ENCODE measurements at places on chromosomes 13 and 19.

- DNase-seq, result no peak
Measured at GRCh38 chr13:60369242-60369641, 27.8 kb upstream of the TDRD3 start.

GRCh38 chr19:38173291-38174041 lies 50.6 kb downstream of the DPF1 start:
- DNase-seq, result no peak

GRCh38 chr19:3343619-3344502 lies 22.5 kb upstream of the NFIC start:
- DNase-seq, result peak; percentile 67

DNA sequence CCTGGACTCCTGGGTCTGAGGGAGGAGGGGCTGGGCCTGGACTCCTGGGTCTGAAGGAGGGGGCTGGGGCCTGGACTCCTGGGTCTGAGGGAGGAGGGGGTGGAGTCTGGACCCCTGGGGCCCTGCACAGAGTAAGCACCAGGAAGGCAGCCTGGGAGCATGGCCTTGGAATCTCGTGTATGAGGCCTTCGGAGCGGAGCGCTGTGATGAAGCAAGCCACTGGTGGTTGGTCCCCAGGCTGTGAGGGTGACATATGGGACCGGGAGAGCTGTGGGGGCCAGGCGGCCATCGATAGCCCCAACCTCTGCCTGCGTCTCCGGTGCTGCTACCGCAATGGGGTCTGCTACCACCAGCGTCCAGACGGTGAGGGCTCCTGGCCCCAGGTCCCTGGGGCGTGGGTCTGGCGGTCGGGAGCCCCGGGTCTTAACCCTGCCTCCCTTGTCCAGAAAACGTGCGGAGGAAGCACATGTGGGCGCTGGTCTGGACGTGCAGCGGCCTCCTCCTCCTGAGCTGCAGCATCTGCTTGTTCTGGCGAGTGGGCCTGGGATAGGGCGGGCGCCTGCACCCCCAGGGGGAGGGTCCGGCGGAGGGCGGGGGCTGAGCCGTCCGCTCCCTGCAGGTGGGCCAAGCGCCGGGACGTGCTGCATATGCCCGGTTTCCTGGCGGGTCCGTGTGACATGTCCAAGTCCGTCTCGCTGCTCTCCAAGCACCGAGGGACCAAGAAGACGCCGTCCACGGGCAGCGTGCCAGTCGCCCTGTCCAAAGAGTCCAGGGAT lies 918 bp downstream of the TMEM190 start:
- no peak for DNase-seq

DNA sequence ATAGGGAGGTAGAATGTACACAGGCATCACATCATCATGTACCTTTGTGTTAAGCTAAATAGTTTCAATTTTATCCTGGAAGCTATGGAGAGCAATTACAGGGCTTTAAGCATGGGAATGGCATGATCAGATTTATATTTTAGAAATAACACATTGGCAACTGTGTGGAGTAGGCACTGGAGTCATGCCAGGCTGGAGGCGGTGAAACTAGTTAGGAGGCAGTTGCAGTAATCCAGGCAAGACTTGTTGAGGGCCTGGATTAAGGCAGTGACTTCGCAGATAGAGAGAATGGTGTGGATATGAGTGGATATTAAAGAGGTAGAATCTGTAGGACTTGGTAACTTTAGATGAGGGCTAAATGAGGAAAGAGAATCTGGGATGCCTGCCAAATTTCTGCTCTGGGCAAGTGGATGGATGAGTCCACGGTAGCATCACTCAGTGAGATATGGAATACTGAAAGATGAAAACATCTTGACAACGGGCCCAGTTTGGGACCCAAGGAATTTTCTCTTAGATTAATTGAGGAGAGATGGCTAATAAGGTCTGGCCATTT lies 506.2 kb downstream of the FGF9 start:
- DNase-seq, result no peak

DNA sequence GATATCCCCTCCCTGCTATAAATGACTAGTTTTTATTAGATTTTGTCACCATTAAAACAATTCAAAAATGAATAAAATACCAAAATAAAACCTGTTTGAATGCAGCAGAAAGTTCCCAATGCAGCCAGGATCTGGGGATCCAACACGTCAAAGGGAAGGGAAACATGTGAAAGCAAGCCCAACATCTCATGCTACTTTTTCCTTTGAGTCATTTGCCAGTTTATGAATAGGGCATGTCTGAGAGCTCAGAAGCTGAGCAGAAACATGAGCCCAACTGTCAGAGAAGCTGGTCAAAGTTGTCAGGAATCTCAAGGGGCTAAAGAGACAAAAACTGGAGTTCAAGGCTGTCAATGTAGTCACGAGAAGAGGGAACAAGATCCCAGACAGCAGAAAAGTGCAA lies 526.4 kb downstream of the KLF5 start:
- DNase-seq, result no peak

DNA sequence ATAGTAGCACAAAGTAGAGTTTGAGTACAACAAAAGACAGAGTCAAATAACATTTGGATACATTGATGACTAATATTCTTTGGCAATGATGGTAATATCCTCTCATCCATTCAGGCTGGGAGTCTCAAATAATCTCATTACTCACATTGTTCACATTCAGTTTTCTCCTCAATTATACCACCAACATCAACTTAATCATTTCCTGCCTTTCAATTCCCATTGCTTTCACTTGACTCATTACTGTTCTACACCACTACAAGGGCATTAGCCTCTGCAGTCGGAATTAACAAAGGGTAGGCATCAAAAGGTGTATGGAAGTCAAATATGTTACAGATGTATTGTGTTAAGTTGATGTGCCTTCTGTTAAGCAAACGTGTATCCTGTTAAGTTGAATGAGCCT lies 518.4 kb upstream of the SLITRK1 start:
- DNase-seq, result no peak

GRCh38 chr19:51123381-51123800 lies 1.3 kb upstream of the SIGLEC9 start:
- DNase-seq, result peak; percentile 68

DNA sequence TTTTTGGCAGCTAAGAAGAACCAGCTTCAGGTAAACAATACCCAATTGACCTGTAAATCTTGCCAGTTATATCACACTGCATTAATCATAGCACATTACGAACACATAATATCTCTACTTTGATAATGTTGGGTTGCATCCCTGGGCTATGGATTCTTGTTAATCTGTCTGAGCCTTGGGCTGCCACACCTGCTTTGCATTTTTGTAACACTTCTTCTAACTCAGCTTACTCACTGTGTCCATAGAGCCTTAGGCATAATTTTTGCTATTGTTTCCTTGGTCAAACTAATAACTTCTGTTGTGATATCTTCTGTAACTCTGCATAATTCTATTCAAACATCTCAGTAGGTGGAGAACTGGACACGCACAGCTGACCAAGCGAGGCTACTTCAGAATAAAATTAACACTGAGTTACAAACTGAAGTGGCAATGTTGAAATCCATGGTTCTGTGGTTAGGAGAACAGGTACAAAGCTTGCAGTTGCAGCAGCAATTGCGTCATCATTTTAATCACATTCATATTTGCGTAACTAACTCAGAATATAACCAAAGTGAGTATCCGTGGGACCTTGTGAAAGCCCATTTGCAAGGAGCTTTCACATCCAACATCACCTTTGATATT lies 6.4 kb downstream of the ZNF350 start:
- DNase-seq, result no peak

GRCh38 chr13:77637588-77637987 lies 59.9 kb upstream of the SLAIN1 start:
- DNase-seq, result no peak

DNA sequence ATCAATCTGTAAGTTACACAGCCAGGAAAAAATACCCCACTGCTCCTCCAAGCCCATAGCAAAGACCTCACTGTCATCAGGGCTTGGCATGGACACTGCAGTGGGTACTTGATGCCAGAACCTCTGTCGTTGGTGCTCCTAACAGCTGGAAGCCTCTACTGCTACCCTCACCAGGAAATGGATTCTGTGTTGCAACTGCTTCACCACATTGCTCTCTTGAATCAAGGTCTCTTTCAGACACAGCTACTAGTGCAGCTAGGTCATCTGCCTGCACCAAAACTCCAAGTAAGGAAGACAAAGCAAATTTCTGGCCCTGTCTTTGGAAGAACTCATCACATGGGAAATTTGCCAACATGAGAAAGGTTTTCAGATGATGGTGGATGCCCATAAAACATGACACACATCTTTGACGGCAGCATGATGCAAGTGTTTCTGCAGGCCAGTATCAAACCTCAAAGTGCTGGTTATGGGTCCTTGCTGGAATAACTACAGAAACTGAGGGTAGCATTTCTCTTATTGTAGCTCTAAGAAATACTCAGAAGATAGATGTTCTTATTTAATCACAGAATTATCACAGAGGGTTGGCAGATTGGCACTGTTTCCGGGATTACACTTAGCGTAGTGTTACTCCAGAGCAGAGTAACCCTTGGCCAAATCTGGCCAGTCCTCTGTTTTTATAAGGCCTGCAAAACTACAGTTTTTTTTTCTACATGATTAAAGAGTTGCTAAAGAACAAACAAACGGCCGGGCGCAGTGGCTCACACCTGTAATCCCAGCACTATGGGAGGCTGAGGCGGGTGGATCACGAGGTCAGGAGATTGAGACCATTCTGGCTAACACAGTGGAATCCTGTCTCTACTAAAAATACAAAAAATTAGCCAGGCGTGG lies 12.9 kb upstream of the PCCA start:
- DNase-seq, result no peak

DNA sequence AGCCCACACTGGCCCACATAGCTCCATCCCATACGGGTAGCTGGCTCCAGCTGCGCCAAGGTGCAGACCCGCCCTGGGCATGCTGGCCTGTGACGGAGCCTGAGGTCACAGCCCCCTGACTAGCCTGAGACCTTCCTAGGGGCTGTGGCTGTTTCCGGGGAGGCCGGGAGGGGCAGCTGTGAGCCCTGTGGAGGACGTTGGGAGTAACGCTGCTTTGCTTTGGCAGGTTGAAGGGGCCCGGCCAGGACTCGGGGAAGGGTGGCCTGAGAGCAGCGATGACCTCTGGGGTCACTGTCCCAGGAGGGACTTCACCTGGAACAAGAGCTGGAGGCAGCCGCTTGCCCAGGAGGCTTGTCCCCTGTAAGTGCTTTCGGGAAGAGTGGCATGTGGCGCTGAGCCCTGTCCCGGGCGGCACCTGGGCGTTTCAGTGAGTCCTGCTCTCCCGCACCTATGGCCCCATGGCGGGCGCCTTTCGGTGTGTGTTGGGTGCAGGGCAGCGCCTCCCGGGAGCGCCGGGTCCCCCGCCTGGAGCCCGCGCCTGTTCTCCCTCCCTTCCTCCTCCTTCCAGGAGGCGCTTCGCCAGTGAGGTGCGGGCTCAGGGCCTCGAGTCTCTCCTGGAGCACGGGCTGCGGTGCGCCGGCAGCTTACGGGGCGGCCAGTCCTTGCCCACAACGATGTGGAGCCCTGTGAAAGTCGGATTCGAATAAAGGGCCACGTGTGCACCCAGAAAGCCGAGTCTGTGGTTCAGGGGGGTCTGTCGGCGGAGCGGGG lies 1.1 kb upstream of the FAM174C start:
- DNase-seq, result no peak

DNA sequence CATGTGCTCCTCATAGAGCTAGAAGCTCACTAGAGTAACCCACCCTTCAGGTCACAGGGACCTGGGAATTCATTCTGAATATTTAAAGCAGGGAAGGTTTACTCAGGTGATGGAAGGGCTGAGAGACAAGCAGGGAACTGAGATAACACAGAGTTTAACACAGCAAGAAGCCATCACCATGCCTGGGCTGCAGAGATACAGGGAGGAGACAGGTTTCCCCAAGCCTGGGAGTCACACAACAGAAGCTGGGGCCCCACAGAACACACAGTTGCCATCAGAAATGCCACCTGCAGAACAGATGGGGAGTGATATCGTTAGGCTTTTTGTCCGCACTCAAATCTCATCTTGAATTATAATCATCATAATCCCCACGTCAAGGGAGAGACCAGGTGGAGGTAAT lies 7.9 kb upstream of the CYSLTR2 start:
- no peak for DNase-seq

DNA sequence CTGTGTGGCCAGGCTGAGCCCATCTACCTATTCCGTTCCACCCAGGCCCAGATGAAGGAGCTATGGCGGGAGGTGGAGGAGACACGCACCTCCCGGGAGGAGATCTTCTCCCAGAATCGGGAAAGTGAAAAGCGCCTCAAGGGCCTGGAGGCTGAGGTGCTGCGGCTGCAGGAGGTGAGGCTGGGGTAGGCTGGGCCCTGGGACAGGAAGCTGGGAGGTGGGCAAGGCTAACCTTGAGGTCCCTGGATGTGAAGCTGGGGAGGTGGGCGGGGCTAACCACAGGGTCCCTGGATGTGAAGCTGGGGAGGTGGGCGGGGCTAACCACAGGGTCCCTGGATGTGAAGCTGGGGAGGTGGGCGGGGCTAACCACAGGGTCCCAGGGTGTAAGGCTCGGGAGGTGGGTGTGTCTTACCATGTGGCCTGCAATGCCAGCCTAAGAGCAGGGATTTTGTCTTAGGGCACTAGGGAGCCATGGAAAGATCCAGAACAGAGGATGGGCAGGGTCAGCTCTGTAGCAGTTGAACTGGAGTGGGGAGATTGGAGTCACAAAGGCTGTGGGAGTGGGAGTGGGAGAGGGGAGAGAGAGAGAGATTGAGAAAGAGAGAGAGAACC lies 36.9 kb downstream of the KCNC3 start:
- no peak for DNase-seq

GRCh38 chr13:25042151-25042865 lies 53.6 kb upstream of the PABPC3 start:
- DNase-seq, result no peak

DNA sequence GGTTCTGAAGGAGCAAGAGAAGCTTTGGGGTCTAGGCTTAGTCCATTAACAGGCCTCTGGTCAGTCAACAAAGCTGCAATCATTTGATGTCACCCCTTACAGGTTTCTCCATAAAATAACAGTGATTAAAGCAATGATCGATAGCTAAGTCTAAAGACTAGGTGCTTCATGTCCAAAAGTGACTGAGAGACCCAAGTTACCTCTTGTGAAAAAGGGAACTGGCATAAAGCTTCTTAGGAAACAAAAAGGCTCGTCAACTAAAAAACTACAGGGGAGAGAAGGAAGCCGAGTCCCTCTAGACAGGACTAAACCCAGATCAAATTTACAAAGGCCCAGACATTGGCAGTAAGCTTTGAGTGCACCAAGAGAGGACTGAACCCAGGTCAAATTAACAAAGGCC lies 2.2 kb downstream of the DCUN1D2 start:
- DNase-seq, result no peak

GRCh38 chr13:36526897-36527296 lies 94.6 kb downstream of the CCNA1 start:
- no peak for DNase-seq

- no peak for DNase-seq
Measured at GRCh38 chr13:46909042-46909441, 12.2 kb upstream of the HTR2A start.
